ENCODE measurements at places on chromosomes 6 and 20. TPM values are rescaled to one million over a fixed set of nuclear protein-coding genes. Genes with fewer than 3 reads are reported as not detected.

Gene ABHD16B
- not detected for total RNA-seq

Gene TNXB
- total RNA-seq, result 158 TPM

Gene CD24
- 0.47 TPM for total RNA-seq

Gene C2
- 12.3 TPM for total RNA-seq

Gene MICB
- 2.2 TPM for total RNA-seq

Gene SYNDIG1
- total RNA-seq, result 16.7 TPM

Gene CDH26
- total RNA-seq, result 0.84 TPM

Gene FLRT3
- 3.1 TPM for total RNA-seq

Gene TREM1
- total RNA-seq, result 3.0 TPM

Gene OPN5
- not detected for total RNA-seq

Gene DPPA5
- total RNA-seq, result not detected

Gene CDS2
- total RNA-seq, result 57.7 TPM

Gene ZNF184
- total RNA-seq, result 4.3 TPM

Gene ARMH2
- total RNA-seq, result not detected

Gene CTCFL
- total RNA-seq, result not detected

Gene PGBD1
- total RNA-seq, result 2.7 TPM

Gene PPP1R16B
- 5.4 TPM for total RNA-seq

Gene CHRNA4
- total RNA-seq, result 0.06 TPM
